ENCODE measurements at places on chromosomes 13 and 19.

- DNase-seq: no peak
Measured at GRCh38 chr19:38304352-38304865, 358 bp downstream of the C19orf33 start.

GRCh38 chr19:53823380-53824120 lies 564 bp downstream of the NLRP12 start:
- no peak for DNase-seq

GRCh38 chr13:26299168-26299750 lies 45.3 kb downstream of the CDK8 start:
- DNase-seq: no peak

GRCh38 chr13:46552889-46553520 lies at the start of gene LRCH1:
Gene LRCH1 (plus strand): TSS chr13:46553170. CDS start chr13:46553397, 227 bp downstream.
- DNase-seq: peak; percentile 84
